Amniotic epithelial cell (primary cell): ENCODE measurements at places on chromosomes 5 and 9.

- no peak for DNase-seq
These were observed 1.4 kb upstream of the PPP1R26 start for GRCh38 chr9:135478191-135478590.

GRCh38 chr9:14214065-14214684 is 99.8 kb downstream of the NFIB start:
- no peak for DNase-seq

- no peak for DNase-seq
These were observed 36.8 kb downstream of the FAM169A start for GRCh38 chr5:74829413-74829812.

GRCh38 chr5:36505021-36505420 is 101.4 kb upstream of the SLC1A3 start:
- DNase-seq = no peak

- no peak for DNase-seq
These were observed 312.9 kb downstream of the DEPDC1B start for GRCh38 chr5:60387051-60387440.

DNA sequence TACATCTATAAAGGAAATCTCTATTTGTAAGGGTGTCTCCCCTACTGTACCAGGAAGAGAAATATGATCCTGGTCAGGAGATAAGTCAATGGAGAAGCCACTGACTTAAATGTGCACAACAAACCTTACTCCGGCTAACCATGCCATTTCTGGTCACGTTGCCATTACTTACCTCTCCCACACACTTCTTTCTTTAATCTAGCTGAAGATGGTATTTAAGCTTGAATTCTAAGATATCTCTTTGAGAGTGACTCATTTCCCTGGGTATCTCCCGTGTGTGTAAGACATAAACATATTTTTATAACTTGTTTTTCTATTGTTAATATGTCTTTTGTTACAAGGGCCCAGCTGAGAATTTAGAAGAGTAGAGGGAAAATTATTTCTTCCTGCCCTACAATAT is 296.6 kb downstream of the SEMA5A start:
- peak; percentile 82 for DNase-seq

GRCh38 chr5:34045996-34046395 is 3.0 kb upstream of the C1QTNF3 start:
- DNase-seq = peak; percentile 18

DNA sequence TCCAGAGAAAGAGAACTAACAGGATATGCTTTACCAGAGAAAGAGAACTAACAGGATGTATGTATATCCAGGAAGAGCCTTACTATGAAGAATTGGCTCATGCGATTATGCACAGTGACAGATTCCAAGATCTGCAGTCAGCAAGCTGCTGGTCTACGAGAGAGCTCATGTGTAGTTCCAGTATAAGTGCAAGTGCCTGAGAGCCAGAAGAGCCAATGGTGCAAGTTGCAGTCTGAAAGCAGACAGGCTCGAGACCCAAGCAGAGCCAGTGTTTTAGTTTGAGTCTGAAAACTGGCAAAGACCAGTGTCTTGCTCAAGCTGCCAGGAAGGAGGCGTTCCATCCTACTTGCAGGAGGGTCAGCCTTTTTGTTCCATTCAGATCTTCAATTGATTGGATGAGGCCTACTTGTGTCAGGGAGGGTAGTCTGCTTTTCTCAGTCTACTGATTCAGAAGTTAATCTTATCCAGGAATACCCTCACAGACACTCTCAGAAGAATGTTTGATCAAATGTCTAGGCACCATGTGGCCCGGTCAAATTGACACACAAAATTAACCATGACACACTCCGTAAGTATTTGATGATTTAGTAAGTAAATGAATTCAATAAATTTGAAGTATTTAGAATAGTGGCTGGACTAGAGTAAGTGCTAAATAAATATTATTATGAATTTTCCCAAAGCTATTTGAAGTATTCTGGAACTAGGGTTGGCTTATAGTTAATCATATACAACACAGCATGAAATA is 372.1 kb upstream of the SGCD start:
- DNase-seq = no peak

DNA sequence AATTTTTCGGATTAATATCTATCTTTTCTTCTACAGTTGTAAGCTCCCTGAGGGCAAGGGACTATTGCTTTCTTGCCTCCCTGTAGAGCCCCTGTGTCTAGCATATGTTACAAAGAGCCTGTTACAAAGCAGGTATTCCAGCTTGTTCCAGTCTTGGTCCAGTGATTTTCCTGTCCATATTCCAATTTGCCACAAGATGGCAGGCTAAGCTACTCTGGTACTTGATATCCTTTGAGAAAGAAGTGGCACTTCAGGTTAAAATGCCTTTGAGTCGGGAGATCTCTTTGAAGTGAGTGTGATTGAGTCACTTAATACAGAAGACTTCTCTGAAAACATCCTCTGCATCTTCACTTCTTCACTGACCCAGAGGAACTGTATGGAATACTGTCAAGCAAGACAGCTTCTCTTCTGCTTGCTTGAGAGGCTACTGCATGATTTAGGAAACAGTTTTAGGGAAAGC is 24.5 kb downstream of the CAVIN4 start:
- DNase-seq = peak; percentile 54

GRCh38 chr5:109566361-109566760 is 123.4 kb upstream of the MAN2A1 start:
- DNase-seq = no peak
